Upper lobe of right lung (tissue), 1 donor: ENCODE measurements at places on chromosomes 16 and 17.

DNA sequence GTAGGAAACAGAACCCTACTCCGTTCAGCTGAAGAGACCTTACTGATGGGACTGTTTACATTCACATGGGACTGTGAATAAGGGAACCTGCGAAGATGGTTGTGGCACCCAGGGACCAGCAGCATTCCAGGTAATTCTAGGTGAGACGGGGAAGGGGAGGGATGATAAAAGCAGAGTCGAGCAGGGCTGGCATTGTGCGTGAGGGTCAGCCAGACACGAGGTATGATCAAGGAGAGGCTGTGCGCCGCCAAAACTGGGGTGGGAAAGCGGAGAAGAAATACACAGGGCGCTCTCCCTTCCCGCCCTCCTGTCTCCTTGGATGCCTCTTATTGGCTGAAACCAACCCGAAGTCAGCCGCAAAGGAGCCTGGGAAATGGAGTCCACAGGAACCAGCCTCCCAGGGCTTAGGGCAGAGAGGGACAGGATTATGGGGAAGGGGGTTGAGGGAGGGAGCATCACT is 38.4 kb upstream of the CSNK2A2 start:
- peak; percentile 74 for DNase-seq

- DNase-seq = no peak
Observed at GRCh38 chr16:31718998-31719397, 154.6 kb upstream of the ZNF267 start.

DNA sequence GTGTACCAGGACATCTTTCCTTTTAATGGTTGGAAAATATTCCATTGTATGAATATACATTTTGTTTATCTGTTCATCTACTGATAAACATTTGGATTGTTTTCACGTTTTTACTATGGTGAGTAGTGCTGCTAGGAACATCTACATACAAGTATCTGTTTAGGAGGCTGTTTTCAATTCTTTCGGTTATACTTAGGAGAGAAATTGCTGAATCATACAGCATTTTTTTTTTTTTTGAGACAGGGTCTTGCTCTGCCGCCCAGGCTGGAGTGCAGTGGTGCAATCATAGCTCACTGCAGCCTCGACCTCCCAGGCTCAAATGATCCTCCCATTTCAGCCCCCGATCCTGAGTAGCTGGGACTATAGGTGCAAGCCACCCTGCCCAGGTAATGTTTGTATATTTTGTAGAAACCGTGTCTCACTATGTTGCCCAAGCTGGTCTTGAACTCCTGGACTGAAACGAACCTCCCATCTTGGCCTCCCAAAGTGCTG is 122.9 kb downstream of the CRLF3 start:
- no peak for DNase-seq

GRCh38 chr16:65406933-65407332 is 285.1 kb upstream of the CDH11 start:
- no peak for DNase-seq

- peak; percentile 53 for DNase-seq
Observed at GRCh38 chr16:57260294-57260929, 15.4 kb downstream of the ARL2BP start.

GRCh38 chr17:13107676-13108235 is 89.9 kb upstream of the ELAC2 start:
- DNase-seq = no peak
